Parietal lobe (tissue), 2 donors: ENCODE measurements at places on chromosomes 16 and 17. TPM values are rescaled to one million over a fixed set of nuclear protein-coding genes. Genes with fewer than 3 reads are reported as not detected.

Gene REXO5
- 15.0 TPM for total RNA-seq

Gene KIAA0753
- 62.6 TPM for total RNA-seq

Gene FN3K
- total RNA-seq = 25.0 TPM

Gene KRT39
- not detected for total RNA-seq

Gene CTRB1
- total RNA-seq = not detected

Gene ZFPM1
- 2.2 TPM for total RNA-seq

Gene SPIRE2
- total RNA-seq = 33.5 TPM

Gene KRTAP4-5
- total RNA-seq = not detected

Gene ITGAD
- total RNA-seq = not detected

Gene CDH3
- total RNA-seq = 10.6 TPM

Gene OR2C1
- 0.94 TPM for total RNA-seq

Gene WNK4
- total RNA-seq = not detected

Gene RUNDC3A
- 67.6 TPM for total RNA-seq

Gene TSC2
- 148 TPM for total RNA-seq

Gene NCBP3
- 60.7 TPM for total RNA-seq

Gene SOST
- total RNA-seq = not detected

Gene HSBP1
- 101 TPM for total RNA-seq

Gene CD7
- not detected for total RNA-seq

Gene NPIPB9
- total RNA-seq = 11.6 TPM

Gene GCGR
- total RNA-seq = not detected

Gene SPN
- under 0.01 TPM for total RNA-seq

Gene KRT32
- total RNA-seq = not detected

Gene HYDIN
- total RNA-seq = 75.1 TPM

Gene CRHR1
- total RNA-seq = 16.6 TPM

Gene ALDH3A1
- not detected for total RNA-seq

Gene ZG16
- total RNA-seq = not detected

Gene ZNF597
- 5.0 TPM for total RNA-seq

Gene KRT40
- total RNA-seq = not detected

Gene NPW
- not detected for total RNA-seq

Gene KRT28
- total RNA-seq = not detected

Gene KRT33B
- total RNA-seq = not detected

Gene TRIM72
- 0.63 TPM for total RNA-seq

Gene SLX1B
- total RNA-seq = 6.3 TPM

Gene AXIN1
- total RNA-seq = 27.2 TPM

Gene DNAAF8
- 0.31 TPM for total RNA-seq

Gene PAM16
- total RNA-seq = 21.0 TPM

Gene SLC6A2
- not detected for total RNA-seq

Gene CD68
- 1.6 TPM for total RNA-seq

Gene GP1BA
- total RNA-seq = not detected

Gene PIGL
- total RNA-seq = 59.5 TPM

Gene SEPTIN12
- not detected for total RNA-seq

Gene DBNDD1
- 22.5 TPM for total RNA-seq
